ENCODE measurements at places on chromosomes 3 and 15. TPM values are rescaled to one million over a fixed set of nuclear protein-coding genes. Genes with fewer than 3 reads are reported as not detected.

PRICKLE2 gene
- total RNA-seq = not detected

PLA2G4E gene
- total RNA-seq = not detected

CLASP2 gene
- total RNA-seq = 56.8 TPM

RARB gene
- total RNA-seq = not detected

SCAANT1 gene
- not detected for total RNA-seq

SAMD7 gene
- total RNA-seq = not detected

ARPIN gene
- not detected for total RNA-seq

HACD2 gene
- 23.6 TPM for total RNA-seq

RNF123 gene
- total RNA-seq = 57.9 TPM

TM4SF18 gene
- total RNA-seq = not detected

GOLGA8S gene
- 0.61 TPM for total RNA-seq

TSEN2 gene
- 13.3 TPM for total RNA-seq

SAMMSON gene
- not detected for total RNA-seq

DAZL gene
- not detected for total RNA-seq

CMTM8 gene
- 5.8 TPM for total RNA-seq

GRK7 gene
- not detected for total RNA-seq

NPAP1 gene
- total RNA-seq = not detected

AQP9 gene
- not detected for total RNA-seq

NMNAT3 gene
- 1.7 TPM for total RNA-seq

HYAL3 gene
- total RNA-seq = 12.5 TPM

KLHL40 gene
- total RNA-seq = not detected

RSRC1 gene
- total RNA-seq = 42.5 TPM

CYP19A1 gene
- not detected for total RNA-seq

ABHD17C gene
- 3.8 TPM for total RNA-seq

TUSC7 gene
- total RNA-seq = not detected
